ENCODE measurements at places on chromosomes 2 and 18.

DNA sequence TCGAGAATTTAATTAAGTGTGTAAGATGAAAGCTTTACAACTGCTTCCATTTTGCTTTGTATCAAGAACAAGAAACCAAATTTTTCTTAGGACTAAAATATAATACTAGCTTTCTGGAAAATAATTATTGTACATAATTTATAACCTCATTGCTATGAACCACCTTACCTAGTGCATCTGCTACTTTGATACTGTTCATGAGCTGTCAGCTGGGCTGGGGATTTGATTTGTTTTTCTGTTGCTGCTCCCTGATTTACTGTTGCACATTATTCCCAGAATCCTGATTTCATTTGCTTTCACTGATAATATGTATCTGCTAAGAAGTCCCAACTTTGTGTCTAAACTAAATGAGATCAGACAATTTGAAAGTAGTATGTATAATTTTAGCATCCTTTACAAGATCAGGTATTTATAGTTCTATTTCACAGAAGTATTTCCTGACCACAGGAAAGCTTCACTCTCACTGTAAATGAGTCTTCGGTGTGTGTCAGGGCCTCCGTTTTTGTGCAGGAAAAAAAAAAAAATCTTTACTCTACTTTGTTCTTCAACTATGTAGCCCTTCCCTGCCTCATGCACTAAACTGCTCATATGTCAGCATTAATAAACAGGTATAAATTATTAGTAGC lies 105.6 kb upstream of the CCDC150 start:
- no peak for DNase-seq

DNA sequence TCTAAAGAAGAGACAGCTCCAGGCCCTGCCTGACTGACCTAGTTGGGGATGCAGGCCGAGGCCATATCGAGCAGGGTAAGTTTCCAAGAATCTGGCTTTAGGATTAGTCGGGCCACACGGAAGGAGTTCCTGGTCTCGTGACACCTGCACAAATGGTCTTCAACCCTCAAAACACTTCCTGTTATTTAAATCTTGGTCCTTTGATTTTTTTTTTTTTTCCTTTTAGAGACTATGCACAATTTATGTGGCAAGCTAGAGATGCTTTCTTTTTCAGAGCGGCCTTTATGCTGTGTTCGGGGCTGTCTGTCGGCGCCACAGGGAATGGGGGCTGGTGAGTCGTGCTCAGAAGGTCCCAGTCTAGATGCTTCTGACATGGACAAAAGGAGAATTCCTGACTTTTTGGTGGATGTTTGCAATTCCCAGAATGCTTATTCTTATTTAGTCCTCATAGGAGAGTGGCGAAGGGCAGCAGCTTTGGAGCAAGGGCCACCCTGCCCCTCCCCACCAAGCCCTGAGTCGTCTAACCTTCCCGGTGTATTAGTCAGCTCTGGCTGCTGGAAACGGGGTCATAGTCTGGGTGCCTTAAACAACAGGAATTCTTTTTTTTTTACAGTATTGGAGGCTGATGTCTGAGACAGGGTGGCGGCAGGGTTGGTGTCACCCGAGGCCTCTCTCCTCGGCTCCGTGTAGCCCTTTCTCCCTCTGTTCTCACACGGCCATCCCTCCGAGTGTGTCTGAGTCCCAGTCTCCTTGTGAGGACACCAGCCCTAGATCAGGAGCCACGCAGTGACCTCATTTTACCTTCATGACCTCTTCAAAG lies 27.4 kb downstream of the HPCAL1 start:
- DNase-seq: no peak

DNA sequence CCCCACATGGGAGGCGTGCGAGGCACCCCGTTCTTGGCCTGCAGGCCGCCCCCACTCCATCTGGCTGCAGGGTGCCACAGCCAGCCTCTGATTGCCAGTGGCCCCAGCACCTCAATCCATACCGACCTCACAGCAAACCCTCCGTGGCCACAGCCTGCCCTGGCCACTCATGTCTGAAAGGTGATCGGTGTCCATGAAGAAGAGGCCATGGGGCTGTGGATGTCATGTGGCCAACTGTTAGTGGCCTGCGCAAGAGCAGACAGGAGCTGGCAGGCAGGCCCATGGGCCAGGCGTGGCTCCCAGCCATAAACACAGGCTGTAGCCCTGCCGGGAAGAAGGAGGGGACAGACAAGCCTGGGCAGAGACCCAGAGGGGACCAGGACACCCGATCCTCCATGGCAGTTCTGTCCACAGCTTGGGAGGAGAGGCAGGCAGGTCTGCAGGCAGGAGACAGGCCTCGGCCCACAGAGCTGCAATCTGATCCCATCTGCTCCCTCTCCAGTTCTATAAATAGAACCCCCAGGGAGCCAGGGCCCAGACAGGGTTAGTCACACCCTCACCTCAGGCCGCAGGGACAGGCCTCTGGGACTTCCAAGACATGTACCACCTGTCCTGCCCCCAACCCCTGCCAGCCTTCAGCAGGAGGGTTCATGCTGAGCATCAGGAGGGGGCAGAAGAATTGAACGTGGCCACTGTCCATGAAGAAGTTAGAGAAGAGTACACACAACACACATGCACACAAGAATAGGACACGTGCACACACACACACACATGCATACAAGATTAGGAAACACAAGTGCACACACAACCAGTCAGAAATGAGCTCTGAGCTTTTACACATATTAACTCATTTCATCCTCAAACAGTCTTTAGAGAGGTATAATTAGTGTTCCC lies 16.9 kb downstream of the STEAP3 start:
- DNase-seq: peak; percentile 81

- no peak for DNase-seq
Measured at GRCh38 chr2:203734276-203734983, 28.0 kb downstream of the CD28 start.

DNA sequence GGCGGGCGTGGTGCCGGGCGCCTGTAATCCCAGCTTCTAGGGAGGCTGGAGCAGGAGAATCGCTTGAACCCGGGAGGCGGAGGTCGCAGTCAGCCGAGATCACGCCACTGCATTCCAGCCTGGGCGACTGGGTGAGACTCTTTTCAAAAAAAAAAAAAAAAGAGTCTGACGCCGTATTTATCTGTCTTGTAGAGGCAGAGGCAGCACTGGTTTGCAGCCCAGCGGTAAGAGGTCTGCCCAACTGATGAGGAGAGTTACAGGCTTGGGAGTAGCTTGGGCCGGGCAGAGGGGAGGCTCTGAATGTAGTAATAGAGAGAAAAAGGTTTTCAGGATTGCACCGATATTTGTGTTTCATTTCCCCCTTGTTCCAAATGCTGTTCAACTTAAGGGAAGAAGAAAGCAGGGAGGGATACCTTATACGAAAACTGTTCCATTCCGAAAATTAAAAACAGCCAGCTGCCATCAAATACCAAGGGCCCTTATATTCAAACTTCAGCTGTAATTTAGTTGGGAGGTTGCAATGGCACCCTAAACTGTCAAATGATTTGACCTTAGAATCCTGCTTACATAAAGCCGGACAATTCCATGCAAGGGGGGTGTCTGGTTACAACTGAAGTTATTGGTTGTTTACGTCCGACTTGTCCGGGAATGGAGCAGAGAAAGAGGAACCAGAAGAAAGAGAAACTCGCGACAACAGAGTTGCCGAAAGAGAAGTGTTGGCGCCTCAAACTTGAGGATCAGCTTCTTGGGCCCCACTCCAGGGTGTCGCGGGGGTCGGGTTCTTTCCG lies 9.2 kb upstream of the SP9 start:
- no peak for DNase-seq

DNA sequence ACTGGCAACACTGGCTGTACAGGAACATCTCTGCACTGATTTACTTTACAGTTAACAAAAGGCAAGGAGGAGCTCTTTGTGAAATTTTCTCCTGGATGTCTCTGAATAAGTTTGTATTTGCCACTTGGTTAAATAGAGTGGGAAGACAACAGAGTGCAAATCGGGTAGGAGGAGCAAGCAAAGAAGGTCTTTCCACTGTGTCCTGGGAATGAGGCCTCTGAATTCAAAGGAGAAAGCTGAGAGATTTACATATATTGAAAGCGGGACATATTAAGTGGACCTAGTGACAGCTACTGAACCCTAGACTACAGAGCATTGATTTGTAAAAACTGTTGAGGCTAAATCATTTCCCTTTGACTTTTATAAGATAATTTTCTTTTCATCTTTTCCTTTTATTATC lies 117.4 kb upstream of the CHRNA1 start:
- DNase-seq: no peak

DNA sequence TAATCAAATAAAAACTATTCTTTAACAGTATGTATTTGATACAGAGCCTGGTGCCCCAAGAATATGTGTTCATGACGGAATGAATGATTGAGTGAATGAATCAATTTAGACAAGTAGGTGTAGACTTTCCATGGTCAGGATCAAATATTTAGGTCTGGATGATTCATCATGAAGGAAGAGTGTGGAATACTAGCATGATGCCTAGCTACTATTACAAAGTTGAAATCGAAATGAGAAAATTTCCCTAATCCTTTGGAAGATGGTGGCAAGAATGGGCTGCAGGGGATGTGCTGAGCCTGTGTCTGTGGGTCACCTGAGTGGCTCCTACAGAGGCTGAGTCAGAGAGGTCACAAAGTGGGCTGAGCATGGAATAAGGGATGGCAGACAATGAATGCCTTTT lies 3.1 kb upstream of the MALT1 start:
- DNase-seq: no peak

DNA sequence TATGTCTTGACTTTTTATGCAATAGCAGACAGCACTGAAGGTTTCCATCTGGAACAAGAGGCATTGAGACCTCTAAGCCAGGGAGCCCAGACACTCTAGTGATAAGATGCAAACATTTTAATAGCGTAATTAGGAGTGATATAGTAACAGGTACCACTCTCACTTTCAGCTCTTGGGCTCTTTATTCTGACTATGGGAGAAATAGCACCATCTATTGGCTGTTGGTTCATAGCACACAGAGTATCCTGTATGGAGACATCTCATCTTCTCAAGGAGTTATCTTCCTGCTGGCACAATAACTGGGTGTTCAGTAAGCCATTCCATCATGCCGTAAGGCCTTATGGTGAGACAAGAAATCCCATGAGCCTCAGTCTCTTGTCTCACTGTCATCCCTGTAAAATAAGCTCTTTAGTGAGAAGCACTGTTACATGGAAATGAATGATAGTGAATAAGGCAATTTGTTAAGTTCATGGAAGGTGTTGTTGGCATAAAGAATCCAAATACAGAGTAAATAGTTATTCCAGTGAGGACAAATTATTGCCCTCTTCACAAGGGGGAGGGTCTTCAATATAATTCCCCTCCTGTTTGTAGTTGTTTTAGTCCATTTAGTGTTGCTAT lies 48.3 kb downstream of the THUMPD2 start:
- no peak for DNase-seq

GRCh38 chr2:64108666-64109241 lies 35.5 kb downstream of the PELI1 start:
- DNase-seq: no peak

DNA sequence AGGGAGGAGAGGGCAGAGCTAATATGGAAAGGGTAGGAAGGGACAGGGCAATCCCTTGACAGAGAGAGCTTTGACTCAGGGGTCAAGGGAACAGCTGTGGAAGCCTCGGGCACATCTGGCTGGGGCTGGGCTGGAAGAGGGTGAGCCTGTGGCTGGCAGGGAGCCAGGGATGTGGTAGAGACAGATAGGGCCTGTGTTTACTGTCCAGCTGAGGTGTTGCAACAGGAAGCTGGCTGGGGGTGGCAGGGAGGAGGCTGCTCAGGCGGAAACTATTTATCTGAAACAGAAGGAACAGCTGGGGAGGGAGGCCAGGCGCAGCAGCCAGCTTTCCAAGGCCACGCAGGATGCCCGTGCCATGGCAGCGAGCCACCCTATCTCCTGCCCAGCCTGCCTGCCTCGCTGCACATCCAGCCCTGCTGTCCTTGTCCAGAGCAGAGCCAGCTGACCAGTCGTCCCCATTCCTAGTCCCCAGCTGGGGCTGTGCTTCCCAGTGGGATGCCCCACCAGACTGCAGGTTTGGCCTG lies 264.7 kb downstream of the CYP26B1 start:
- peak; percentile 38 for DNase-seq

- no peak for DNase-seq
Measured at GRCh38 chr2:164667566-164667965, 46.3 kb upstream of the GRB14 start.

GRCh38 chr2:216871333-216871934 lies 11.6 kb upstream of the TNP1 start:
- DNase-seq: no peak

- no peak for DNase-seq
Measured at GRCh38 chr18:36454848-36455458, 157.4 kb downstream of the FHOD3 start.

DNA sequence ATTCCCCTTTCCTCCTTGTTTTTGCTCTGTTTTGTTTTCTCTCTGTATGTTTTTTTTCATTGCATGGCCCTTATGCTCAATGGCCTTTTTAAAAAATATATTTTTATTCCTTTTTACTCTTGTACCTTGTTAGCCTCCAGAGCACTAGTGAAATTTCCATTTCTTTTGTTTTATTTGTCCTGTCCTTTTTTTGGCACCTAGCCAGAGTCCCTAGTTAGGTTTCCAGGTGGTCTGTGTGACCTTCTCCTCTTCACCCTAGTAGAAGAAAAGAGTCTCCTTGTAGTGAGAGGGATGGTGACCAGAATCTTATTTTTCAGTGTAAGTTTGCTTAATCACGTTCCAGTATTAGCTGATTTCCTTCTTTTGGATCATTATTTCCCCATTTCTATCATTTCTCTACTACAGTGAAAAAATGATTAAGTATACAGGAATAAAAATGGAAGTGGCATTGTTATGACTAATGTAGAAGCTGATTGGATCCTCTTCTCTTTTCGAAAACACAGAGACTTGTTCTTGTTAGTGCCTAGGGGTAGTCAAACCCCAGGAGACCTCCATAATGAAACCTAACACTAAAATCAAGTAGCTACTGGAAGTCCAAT lies 65.9 kb downstream of the NBEAL1 start:
- DNase-seq: no peak

- no peak for DNase-seq
Measured at GRCh38 chr2:230758566-230759480, 46.2 kb downstream of the CAB39 start.

- DNase-seq: no peak
Measured at GRCh38 chr18:12507007-12507406, 99.3 kb downstream of the PRELID3A start.

DNA sequence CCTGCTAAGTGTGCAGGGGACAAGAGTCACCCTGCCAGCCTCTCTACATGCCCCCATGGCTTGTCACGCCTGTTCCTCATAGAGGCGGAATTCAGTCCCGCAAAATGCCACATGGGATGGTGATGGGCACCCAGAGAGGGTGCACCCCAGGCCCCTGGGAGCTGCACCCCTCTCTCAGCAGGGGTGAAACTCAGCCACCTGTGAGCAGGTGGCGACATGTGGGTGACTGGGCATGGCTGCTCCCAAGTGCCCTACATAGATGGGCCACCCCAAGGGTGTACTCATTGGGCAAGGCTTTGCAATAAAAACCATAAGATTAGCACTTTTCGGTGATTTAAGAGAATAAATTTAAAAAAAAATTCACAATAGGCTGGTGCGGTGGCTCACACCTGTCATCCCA lies 6.3 kb downstream of the HS6ST1 start:
- no peak for DNase-seq

- no peak for DNase-seq
Measured at GRCh38 chr2:177689623-177690022, 297.1 kb downstream of the AGPS start.

- DNase-seq: no peak
Measured at GRCh38 chr2:15993232-15993610, 52.9 kb downstream of the MYCN start.

Data from NCI-H446 treated with DMSO at 0.1 percent for 48 hours (cell line).